ENCODE measurements at places on chromosomes 12 and 14. TPM values are rescaled to one million over a fixed set of nuclear protein-coding genes. Genes with fewer than 3 reads are reported as not detected.

The OAS1 gene
- total RNA-seq, result not detected

The MYF5 gene
- total RNA-seq, result not detected

The SMIM41 gene
- 50.8 TPM for total RNA-seq

The GPR137C gene
- 1.7 TPM for total RNA-seq

The ITPR2 gene
- 11.4 TPM for total RNA-seq

The FAM90A1 gene
- total RNA-seq, result 0.13 TPM

The LRRC43 gene
- total RNA-seq, result 0.13 TPM

The FOS gene
- 99.3 TPM for total RNA-seq

The PRICKLE1 gene
- total RNA-seq, result 5.7 TPM

The UBE3B gene
- total RNA-seq, result 32.3 TPM

The L2HGDH gene
- total RNA-seq, result 5.8 TPM

The TAMALIN gene
- total RNA-seq, result 19.5 TPM

The GLT8D2 gene
- total RNA-seq, result 13.1 TPM

The MDM2 gene
- 58.2 TPM for total RNA-seq

The NRXN3 gene
- total RNA-seq, result 1.8 TPM

The TNS2 gene
- 127 TPM for total RNA-seq

The HIP1R gene
- total RNA-seq, result 15.5 TPM

The CCDC184 gene
- total RNA-seq, result 3.7 TPM

The KRT75 gene
- not detected for total RNA-seq

The ENDOU gene
- not detected for total RNA-seq

The KRT6A gene
- total RNA-seq, result 20.6 TPM

The RIN3 gene
- 7.0 TPM for total RNA-seq

The REP15 gene
- not detected for total RNA-seq

The DIP2B gene
- 17.1 TPM for total RNA-seq

The SERPINA3 gene
- total RNA-seq, result 66.7 TPM

The SIX1 gene
- total RNA-seq, result 2.4 TPM

The IL22 gene
- total RNA-seq, result not detected

The FAM186B gene
- total RNA-seq, result 0.32 TPM

The CCDC60 gene
- not detected for total RNA-seq

The STXBP6 gene
- total RNA-seq, result 5.0 TPM

The VWF gene
- 1.4 TPM for total RNA-seq

The COA8 gene
- 32.3 TPM for total RNA-seq

The TMTC1 gene
- 30.9 TPM for total RNA-seq

The PMCH gene
- not detected for total RNA-seq

The GYS2 gene
- not detected for total RNA-seq

The AMIGO2 gene
- total RNA-seq, result 33.6 TPM

The GRIN2B gene
- not detected for total RNA-seq

The TAS2R7 gene
- total RNA-seq, result not detected

The BICD1 gene
- 8.5 TPM for total RNA-seq

The TRIP11 gene
- total RNA-seq, result 18.1 TPM

The WDR20 gene
- 11.4 TPM for total RNA-seq

The ACOT6 gene
- not detected for total RNA-seq

The GPX2 gene
- total RNA-seq, result not detected

The PRH2 gene
- total RNA-seq, result 0.48 TPM

The SERPINA12 gene
- not detected for total RNA-seq
